AG04449 (cell line): ENCODE measurements at places on chromosomes 11 and 22.

DNA sequence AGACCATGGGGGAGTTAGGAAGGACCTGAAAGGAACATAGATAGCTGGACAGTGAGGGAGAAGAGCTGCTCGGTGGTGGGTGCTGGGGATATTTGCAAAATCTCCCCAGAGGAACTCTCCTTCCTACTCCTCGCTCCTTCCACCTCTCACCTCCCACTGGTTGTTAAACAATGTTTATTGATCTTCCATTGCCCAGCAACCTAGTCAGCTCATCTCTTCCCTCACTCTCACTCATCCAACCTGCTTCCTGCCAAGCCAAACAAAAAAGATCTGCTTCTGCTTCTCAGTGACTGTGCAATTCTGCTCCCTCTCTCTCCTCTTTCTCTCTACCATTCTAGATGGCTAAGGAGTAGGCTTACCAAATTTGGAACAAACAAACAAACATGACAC, 115.0 kb downstream of the SLC1A2 start:
- DNase-seq, result no peak

GRCh38 chr11:119901657-119902577, 172.9 kb upstream of the NECTIN1 start:
- DNase-seq, result no peak

DNA sequence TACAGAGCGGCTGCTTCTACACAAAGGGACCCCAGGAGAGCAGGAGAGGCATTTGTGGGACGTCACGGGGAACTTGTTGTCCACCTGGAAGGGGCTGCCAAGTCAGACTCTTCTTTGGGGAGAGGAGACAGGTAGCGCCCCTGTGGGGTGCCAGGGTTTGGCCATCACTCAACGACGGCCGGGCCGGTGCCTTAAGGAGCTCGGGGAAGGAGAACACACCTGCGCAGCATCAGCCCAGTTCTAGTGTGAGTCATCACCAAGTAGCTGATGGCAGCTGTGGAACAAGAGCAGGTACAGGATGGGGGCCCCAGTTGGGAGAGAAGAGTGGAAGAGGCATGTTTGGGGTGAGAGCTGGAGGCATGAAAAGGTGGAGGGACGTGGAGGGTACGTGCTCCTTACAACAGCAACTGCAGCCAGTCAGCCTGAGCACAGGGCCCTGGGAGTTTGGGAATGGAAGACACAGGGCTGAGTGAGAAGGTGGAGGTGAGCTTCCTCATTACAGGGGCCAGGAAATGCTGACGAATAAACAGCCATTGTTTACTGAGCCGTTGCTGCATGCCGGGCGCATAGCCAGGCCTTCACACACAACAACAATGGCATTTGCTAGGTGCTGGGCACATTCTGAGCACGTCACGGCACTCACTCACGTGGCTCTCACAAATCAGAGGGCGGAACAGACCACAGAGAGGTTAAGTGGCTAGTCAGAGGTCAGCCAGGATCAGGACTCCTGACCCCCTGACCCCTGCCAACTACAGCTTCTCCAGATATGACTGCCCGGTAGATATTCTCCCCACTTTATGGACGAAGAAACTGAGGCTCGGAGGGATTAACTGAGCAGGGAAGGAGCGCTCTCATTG, 29.1 kb upstream of the TP53I11 start:
- no peak for DNase-seq

- DNase-seq, result no peak
These were observed 722.9 kb upstream of the RAG2 start for GRCh38 chr11:37320921-37321320.

GRCh38 chr22:37457093-37457893, 28.9 kb downstream of the MFNG start:
- DNase-seq, result no peak

DNA sequence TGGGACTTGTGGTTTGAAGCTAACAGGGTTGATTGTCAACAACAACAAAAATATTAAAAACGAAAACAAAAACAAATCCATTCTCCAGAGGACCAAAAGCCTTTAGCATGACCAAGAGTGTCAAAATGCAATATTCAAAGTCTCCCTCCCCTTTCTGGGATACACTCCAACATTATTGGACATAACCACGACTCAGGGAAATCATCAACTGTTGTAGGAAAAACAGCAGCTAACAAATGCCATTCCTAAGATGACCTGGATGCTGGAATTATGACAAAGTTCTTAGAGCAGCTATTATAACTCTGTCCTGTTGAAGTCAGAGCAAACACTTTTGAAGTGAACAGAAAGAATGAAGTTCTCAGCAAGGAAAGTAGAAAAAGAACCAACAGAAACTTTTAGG, 143.0 kb downstream of the TMEM135 start:
- peak; percentile 37 for DNase-seq

DNA sequence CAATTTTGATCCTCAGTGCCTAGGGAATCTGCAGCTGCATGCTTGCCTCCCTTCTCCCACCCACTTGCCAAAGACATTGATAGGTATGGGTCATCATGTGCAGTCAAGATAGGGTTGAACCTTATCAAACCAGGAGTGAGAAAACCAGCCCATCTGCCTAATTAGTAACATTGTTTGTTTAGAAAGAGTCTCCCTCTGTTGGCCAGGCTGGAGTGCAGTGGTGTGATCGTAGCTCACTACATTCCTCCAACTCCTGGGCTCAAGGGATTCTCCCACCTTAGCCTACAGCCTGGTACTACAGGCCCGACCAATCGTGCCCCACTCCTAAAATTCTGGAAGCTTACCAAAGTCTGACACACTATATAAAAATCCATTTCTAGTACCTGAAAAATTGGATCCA, 4.6 kb downstream of the C11orf71 start:
- DNase-seq, result no peak

DNA sequence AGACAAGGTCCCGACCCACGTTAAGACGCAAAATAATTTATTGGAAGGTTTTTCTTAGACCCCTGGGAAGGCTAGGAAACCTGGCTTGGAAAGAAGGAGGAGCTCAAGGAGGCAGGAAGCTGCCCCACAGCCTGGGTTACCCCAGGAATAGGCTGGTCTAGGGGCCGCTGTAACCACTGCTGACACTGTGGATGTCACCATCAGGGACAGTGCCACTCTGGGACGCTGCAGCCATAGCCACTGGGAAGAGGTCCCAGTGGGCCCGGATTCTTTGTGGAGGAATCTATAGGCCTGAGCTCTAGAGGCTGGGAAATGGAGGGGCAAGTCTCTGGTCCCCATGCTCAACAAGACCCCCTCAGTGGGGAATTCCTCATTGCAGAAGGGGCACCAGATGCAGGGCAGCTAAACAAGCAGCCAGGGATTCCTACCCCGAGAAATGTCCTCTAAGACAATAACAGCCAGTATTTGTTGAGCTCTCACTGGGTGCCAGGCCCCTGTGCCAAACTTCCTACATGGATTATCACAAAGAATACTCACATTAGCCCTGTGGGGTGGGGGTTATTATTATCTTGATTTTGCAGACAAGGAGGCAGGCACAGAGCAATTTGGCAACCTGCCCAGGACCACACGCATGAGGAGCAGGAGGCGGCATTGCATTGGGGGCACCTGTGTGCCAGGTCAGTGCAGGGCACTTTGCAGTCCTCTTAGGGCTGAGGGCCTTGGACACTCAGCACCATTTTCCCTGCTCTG, 19.5 kb upstream of the CHKA start:
- DNase-seq, result no peak

DNA sequence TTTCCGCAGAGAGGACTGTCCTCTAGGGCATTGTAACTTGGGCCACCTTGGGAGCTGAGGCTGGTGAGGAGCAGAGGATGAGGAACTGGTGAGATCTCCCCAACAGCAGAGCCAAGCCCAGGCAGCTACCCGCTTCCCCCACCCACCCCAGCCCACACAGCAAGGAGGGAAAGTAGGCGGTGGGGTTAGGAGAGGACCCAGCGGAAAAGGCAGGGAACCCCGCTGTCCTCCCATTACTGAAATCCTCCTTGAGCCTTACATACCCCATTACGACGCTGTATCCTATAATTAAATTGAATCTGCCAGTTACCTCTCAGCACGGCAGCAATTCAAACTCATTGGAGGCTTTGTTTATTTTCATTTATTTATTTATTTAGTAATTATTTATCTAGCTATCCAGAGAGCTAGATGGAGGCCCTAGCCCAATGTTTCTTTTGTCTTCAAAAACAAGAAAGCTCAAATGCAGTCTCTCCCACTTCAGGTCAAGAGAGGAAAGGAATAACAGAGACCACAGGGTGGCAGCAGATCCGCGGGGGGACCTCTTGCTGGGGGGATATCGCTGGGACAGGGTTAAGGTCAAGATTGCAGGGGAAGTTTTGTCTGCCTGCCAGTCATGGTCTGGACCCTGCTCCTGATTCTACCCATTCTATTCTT, 218.0 kb downstream of the ST3GAL4 start:
- no peak for DNase-seq

- DNase-seq, result no peak
These were observed 879 bp downstream of the TMEM121B start for GRCh38 chr22:17120281-17120680.

GRCh38 chr11:33694346-33695050, 6.1 kb downstream of the C11orf91 start:
- no peak for DNase-seq

DNA sequence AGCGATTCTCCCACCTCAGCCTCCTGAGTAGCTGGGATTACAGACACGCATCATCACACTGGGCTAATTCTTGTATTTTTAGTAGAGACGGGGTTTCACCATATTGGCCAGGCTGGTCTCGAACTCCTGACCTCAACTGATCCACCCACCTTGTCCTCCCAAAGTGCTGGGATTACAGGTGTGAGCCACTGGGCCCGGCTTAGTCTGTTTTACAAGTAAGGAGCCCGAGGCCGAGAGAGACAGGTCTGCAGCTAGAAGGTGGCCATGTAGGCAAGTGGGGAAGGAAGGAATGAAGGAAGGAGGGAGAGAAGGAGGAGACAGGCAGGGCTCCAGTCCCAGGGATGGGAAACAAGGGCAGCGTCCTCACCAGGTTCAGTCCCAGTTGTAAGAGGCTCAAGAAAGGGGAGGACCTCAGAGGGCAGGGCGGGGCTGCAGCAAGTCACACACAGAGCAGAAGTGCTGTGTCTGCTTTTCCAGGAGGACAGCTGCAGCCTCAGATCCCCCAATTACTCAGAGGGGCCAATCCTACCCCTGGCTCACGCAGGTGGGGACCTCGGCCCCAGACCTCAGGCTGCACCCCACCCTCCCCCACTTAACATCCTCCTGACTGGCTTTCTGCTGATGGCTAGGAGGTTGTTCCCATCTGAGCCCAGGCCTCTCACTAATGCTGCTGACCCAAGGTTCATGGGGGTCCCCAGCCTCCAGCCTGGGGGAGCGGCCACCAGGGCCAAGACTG, 53.8 kb upstream of the PRR5 start:
- DNase-seq, result no peak

DNA sequence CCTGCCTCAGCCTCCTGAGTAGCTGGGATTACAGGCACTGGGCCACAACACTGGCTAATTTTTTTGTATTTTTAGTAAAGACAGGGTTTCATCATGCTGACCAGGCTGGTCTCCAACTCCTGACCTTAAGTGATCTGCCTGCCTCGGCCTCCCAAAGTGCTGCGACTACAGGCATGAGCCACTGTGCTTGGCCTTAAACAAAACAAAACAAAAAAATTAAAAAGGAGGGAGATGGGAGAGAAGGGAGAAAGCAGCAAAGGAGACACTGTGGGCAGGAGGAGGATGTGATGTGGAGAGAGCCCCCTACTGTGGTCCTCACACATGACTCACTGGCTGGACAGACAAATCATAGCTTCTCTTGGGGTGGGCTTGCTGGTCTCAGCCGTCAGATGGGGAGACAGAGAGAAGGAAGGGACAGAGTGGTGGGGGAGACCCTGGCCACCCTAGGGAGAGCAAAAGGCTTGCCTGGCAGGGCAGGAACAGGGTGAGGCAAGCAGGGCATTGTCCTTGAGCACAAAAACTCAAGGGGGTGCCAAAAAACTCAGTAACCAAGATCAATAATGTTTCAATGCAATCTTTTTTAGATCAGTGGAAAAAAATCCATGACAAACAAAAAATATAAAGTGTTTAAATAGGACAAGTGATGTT, 31.6 kb downstream of the TPST2 start:
- no peak for DNase-seq

DNA sequence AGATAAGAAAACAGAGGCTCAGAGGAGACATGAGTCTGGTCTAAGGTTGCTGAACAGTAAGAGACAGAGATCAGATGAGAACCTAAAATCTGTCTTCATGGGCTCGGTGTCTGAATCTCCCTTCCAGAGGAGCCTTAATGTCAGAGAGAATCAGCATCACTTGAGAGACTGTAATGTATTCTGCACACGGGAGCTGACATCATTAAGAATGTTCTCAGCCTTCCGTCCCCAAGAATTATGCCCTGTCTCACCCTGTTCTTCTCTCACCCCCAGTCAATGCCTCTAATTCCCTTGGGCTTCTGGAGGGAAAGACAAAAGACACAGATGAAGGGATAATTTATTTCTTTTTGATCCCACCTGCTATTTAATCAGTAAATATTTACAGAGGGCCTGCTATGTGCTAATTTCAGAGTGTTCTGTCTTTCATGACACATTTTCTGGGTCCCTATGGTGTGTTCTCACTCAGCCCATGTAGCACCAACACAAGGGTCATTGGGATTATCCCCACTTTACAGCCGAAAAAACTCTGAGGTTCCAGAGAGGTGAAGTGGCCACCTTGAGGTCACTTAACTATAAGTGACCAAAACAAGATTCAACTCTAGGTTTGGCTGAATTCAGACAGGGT, 61.8 kb downstream of the CD82 start:
- DNase-seq, result no peak

DNA sequence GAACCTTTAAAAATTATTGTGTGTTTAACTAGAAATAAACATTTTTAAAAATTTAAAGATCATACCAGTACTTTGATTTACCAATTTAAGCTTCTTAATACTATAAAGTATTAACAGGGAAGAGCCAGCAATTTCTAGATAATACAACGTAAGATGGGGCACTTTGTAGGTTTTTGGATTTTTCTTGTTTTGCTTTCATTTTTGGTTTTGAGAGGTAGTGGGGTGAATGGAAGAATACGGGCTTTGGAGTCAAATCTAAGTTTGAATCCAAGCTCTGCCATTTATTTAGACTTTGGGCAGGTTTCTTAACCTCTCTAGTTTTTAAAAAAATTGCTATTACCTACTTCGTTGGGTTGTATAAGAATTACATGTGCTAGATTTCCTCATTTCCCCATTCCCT, 44.9 kb downstream of the CSTPP1 start:
- no peak for DNase-seq
